T-helper 17 cell (primary cell): ENCODE measurements at places on chromosomes 12 and 14.
A peak's percentile ranks its signal among the peaks of the same experiment; 100 is the strongest.

DNA sequence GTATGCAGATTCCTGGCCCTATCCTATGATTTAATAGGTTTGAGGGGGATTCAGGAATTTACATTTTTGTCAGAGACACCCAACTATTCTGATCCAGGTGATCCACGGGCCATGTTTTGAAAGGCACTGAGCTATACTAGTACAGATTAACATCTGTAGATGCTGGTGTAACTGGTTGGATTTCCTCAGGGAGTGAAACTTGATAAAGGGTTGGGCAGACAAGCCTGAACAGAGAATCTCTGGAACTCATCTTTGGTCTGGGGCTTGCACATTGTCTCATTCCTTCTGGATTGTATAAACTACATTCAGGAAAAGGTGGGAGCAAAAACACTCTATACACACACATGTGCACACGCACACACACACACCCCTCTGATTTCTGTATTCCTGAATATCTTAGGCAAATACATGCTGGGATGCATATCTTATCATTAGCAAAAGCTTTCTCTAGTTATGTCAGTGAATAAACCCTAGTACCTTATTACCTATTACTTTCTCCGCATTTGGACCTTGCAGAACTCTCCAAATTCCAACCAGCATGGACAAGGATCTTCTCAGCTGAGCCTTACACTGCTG is 104.6 kb downstream of the SLC38A1 start:
- DNase-seq = no peak
- peaks cover 2% of the 10 kb centered on the region for H3K4me1 ChIP-seq
- H3K4me3 ChIP-seq = no peak overlapping the region
- H3K36me3 ChIP-seq = no peaks in the 10 kb centered on the region
- H3K27me3 ChIP-seq = no peaks in the 10 kb centered on the region
- H3K27ac ChIP-seq = no peak overlapping the region

GRCh38 chr12:28777603-28778365 is 371.3 kb upstream of the FAR2 start:
- no peaks in the 10 kb centered on the region for H3K27me3 ChIP-seq
- no peak overlapping the region for H3K27ac ChIP-seq
- no peak overlapping the region for H3K4me3 ChIP-seq
- H3K36me3 ChIP-seq = peaks cover 2% of the 10 kb centered on the region
- H3K4me1 ChIP-seq = no peaks in the 10 kb centered on the region

DNA sequence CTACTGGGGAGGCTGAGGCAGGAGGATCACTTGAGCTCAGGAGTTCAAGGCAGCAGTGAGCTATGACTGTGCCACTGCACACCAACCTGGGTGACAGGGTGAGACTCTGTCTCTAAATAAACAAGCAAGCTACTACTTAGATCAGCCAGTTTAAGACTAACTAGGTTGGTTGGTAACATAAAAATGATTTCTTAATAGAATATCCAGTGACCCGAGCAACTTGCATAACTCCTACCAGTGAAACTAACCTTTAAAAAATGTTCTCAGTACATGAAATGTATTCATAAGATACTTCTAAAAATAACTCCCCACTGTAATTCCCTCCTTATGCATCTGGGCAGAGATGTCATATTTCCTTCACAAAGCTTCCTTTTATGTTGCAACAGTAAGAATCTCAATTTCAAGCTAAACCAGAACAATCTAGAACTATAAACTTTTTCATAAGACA is 15.9 kb downstream of the TAOK3 start:
- no peak for DNase-seq
- H3K4me1 ChIP-seq = peaks cover 31% of the 10 kb centered on the region
- H3K27me3 ChIP-seq = no peaks in the 10 kb centered on the region
- peak overlapping the region; percentile 74 for H3K4me3 ChIP-seq
- peak overlapping the region; percentile 90 for H3K27ac ChIP-seq
- peaks cover 6% of the 10 kb centered on the region for H3K36me3 ChIP-seq

DNA sequence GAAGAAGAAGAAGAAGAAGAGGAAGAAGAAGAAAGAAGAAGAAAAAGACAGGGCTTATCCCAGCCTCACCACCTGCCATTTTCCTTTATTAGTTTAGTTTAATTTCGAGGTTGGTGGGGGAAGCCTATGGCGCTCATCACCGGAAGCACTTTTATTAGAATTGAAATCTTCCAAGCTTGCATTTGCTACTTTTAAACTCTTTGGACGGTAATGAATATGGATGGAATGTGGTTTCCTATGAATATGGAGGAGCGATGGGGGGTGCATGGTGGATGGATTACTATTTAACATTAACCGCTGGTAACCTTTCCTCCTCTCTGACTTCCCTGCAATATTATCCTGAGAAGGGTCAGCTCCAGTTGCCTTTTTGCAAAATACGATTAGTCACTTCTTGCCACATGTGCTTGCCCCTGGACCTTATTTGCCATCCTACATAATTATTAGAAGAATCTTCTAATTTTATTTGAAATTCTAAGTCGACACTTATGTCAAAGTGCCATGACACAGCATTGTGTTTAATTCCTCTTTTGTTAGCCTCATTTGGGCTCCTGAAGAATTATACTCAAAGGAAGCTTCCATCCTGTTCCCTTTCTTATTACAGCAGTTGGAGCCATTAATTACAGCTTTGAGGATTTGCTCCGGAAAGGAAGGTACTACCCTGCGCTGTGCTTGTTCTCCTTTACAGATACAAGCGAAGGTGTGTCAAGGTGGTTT is 424.5 kb downstream of the VRK1 start:
- no peak overlapping the region for H3K4me3 ChIP-seq
- H3K27me3 ChIP-seq = peaks cover 49% of the 10 kb centered on the region
- DNase-seq = no peak
- H3K36me3 ChIP-seq = peaks cover 5% of the 10 kb centered on the region
- no peak overlapping the region for H3K27ac ChIP-seq
- H3K4me1 ChIP-seq = peaks cover 8% of the 10 kb centered on the region

- no peak overlapping the region for H3K4me3 ChIP-seq
- H3K36me3 ChIP-seq = no peaks in the 10 kb centered on the region
- H3K4me1 ChIP-seq = peaks cover 4% of the 10 kb centered on the region
- no peak overlapping the region for H3K27ac ChIP-seq
Observed at GRCh38 chr14:32366986-32367385, 37.9 kb downstream of the AKAP6 start.

- no peak for DNase-seq
- peaks cover 2% of the 10 kb centered on the region for H3K4me1 ChIP-seq
- no peaks in the 10 kb centered on the region for H3K27me3 ChIP-seq
- H3K27ac ChIP-seq = no peak overlapping the region
Observed at GRCh38 chr12:47343684-47344567, 264.2 kb upstream of the AMIGO2 start.

DNA sequence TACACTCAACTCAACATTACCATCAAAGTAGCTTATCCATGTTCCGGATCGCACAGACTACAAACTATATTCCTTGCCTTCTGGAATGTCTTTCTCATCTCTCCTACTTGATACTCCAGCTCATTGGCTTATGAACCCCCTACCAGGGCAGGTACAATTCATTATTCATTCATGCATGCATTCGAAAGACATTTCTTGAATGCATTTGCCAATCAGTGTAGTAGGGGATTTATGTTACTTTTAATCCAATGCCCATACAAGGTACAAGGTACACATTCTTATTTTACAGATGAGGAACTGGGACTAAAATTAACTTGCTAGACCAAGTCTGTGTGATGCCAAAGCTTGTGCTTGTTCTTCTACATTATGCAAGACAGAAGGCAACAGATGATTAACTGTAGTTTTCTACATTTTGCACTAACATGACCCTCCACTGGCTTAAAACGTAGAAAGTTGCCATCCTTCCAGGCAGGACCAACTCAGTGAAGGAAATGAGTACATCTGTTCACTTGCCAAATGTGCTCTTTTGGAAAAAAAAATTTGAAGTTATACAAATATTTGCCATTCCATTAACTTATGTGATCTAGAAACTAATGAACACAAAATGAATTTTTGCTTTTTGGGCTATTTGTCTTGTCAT is 53.8 kb upstream of the KCNJ8 start:
- H3K27me3 ChIP-seq = peaks cover 15% of the 10 kb centered on the region
- no peak overlapping the region for H3K4me3 ChIP-seq
- no peak overlapping the region for H3K27ac ChIP-seq
- DNase-seq = no peak

DNA sequence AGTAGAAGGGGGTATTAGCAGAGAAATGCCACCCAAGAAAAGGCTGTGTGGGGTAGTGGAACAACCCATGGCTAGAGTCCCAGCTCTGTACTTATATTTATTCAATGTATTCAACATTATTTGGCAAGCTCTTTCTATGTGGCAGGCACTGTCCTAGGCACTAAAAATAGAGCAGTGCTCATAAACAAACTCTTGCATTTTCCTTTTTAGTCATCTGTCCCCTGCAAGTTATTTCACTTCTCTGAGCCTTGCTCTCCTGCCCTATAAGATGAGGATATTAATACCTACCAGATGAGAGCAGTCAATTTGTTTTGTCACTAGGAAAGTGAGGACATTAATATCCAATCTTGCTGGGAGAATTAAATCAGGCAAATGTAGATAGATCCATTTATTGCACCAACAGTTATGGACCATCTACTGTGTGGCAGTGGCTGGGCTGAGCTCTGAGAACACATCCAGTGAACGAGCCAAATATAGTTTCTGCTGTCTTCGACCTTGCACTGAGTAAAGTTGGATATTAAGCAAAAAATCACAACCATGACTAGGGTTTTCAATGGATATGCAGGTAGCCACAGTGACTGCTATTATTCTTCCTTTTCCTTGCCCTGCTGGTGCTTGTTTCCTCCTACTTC is 314.3 kb upstream of the TBX3 start:
- H3K4me3 ChIP-seq = no peak overlapping the region
- no peak for DNase-seq
- no peak overlapping the region for H3K27ac ChIP-seq
- no peaks in the 10 kb centered on the region for H3K4me1 ChIP-seq
- no peaks in the 10 kb centered on the region for H3K27me3 ChIP-seq
- no peaks in the 10 kb centered on the region for H3K36me3 ChIP-seq

GRCh38 chr14:43674273-43674672 is 832.8 kb downstream of the FSCB start:
- no peak for DNase-seq
- H3K4me3 ChIP-seq = no peak overlapping the region
- no peaks in the 10 kb centered on the region for H3K4me1 ChIP-seq
- H3K27me3 ChIP-seq = no peaks in the 10 kb centered on the region
- no peak overlapping the region for H3K27ac ChIP-seq
- H3K36me3 ChIP-seq = no peaks in the 10 kb centered on the region

DNA sequence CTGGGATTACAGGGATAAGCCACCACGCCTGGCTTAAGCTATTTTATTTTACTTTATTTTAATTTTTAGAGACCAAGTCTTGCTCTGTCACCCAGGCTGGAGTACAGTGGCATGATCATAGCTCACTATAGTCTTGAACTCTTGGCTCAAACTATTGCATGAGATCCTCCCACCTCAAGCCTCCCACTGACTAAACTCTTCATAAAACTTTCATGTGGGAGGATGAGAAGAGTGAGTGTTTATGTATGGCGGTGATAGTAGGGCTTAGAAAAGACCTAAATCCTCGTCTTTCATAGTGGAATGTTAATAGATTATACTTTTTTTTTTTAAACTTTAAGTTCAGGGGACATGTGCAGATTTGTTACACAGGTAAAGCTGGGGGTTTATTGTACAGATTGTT is 23.5 kb upstream of the PPP4R3A start:
- peaks cover 5% of the 10 kb centered on the region for H3K36me3 ChIP-seq
- peaks cover 23% of the 10 kb centered on the region for H3K27me3 ChIP-seq
- H3K27ac ChIP-seq = no peak overlapping the region
- H3K4me1 ChIP-seq = no peaks in the 10 kb centered on the region
- no peak overlapping the region for H3K4me3 ChIP-seq

DNA sequence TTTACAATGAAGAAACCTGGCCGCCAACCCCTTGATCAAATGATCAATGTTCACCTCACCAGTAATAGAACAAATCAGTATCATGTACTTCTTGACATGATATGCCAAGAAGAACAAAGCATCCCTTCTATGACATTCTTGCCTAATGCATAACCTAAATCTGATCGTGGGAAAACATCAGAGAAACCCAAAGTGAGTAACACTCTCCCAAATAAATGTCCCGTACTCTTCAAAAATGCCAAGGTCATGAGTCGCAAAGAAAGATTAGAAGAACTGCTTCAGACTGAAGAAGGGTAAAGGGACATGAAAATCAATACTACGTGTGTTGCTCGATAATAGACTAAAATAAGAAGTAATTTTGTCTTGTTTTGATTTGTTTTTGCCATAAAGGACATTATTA is 11.4 kb upstream of the SLC25A3 start:
- no peak overlapping the region for H3K4me3 ChIP-seq
- H3K27me3 ChIP-seq = no peaks in the 10 kb centered on the region
- peaks cover 4% of the 10 kb centered on the region for H3K36me3 ChIP-seq
- peaks cover 2% of the 10 kb centered on the region for H3K4me1 ChIP-seq
